Hematopoietic multipotent progenitor cell treated with erythropoietin and hydrocortisone succinate and interleukin-3 and kit ligand, for 4 days (in vitro differentiated cells): ENCODE measurements at places on chromosomes 3 and 15.

DNA sequence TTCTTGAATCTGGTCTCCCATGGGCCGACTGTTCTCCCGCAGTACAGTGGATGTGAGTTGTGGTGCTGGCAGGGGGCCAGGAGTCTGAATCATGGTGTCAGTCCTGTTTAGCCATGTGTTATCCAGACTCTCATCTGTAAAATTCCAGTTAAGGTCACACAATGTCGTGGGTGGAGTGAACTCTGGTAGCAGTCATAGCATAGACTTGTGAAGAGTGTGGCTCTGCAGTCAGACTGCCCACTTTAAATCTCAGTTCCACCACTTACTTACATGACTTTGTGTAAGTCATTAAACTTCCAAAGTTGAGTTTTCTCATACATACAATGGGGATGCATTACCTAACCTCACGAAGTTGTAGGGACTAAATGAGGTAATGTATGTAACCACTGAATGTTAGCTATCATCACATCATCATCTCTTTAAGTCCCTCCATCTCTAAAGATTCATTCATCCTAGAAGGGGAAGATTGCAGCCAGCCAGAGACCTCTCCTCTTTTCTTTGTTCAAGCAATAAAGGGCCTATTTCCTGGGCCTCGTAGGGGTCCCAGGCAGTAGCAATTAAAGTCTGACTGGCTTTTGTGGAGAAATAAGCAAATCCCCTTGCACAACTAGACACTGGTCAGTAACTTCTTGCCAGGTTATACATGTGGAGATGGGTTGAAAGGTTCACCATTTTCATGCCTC, 93.9 kb downstream of the PCCB start:
- DNase-seq: peak; percentile 43

- no peak for DNase-seq
Measured at GRCh38 chr15:93941697-93942096, 289.7 kb upstream of the MCTP2 start.

- peak; percentile 27 for DNase-seq
Measured at GRCh38 chr3:184016169-184016570, 1.5 kb downstream of the ABCC5 start.

DNA sequence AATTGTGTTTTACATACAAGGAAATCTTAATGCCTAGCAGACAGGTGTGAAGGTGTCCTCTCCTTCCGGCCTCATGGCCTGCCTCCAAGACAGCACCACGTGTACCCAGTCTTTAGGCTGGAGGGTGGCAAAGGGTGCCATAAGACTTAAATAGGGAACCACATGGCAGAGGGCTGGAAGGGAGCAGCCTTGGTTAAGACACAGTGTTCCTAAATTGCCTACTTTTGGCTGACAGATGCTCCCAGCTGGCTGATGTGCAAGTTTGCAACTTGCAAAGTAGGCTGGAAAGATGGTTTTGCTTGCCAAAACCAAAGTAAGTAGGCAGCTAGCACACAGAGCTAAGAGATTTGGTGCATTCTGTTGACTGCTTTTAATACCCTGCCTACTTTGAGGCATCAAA, 45.2 kb downstream of the CCNB2 start:
- no peak for DNase-seq

DNA sequence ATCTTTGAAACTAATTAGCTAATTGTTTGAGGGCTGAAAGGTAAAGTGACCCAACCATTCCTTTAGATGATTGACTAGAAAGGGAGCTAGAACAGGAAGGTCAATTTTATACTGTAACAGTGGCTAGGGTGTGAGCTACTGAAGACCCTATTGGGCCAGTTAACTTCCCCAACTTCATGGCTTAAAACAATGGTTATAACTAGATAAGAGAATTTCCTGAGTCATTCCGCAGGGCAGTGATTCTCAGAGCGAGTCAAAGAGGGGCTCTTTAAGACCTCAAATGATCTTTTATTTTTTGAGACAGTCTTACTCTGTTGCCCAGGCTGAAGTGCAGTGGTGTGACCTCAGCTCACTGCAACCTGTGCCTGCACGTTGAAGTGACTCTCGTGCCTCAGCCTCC, 33.7 kb upstream of the TTBK2 start:
- DNase-seq: peak; percentile 57

DNA sequence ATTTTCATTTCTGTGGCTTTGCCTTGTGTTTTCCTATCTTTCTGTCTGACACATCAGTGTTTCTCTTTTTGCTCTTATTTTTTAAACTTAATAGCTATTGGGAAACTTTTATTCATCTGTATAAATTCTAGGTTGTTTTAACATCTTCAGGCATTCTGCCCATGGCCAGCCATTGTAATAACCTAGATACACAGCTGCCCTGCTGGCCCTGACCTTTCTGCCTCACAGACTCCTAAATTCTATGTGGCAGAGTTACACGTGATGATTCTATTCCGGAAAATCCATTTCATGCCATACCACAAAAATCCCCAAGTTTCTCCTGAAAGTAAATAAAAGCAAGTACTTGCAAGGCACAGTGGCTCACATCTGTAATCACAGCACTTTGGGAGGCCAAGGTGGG, 150.1 kb downstream of the UACA start:
- no peak for DNase-seq

- peak; percentile 50 for DNase-seq
Measured at GRCh38 chr15:93987068-93987467, 244.3 kb upstream of the MCTP2 start.

DNA sequence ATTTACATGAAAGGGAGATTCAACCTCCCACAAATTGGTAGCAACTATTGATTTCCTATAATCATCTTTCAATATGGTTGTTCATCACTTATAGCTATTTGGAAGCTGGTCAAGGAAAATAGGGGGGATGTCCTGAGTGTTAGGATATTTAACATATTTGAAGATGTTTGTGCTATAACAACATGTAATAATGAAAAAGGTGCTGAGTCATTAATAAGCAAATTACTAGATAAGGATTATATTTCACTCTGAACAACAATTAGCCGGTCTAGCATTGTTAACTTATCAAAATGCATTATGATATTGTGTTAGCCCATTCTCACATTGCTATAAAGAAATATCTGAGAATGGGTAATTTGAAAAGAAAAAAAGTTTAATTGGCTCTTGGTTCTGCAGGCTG, 225.8 kb upstream of the ARPP21 start:
- no peak for DNase-seq

GRCh38 chr3:122714273-122714672, 33.6 kb downstream of the PARP14 start:
- no peak for DNase-seq

DNA sequence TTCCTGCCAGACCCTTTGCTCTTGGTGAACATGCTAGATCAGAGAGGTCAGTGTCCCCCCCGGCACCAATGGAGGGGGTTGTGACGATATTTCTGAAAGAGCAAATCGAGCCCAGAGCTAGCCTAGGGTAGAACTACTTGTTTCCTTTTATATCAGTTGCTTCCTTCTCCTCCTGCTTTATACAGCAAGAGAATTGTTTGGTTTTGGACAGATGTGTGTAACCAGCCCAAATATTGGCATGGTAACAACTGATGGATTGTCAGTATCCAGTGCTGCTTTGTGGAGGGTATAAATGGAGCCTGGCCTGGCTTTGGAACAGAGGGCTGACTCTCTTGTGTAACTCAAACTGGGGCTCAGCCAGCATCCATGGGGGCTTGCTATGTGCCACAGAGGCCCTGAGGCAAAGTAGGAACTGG, 27.2 kb downstream of the SNX1 start:
- no peak for DNase-seq

- DNase-seq: no peak
Measured at GRCh38 chr3:85560088-85560785, 601.4 kb downstream of the CADM2 start.

DNA sequence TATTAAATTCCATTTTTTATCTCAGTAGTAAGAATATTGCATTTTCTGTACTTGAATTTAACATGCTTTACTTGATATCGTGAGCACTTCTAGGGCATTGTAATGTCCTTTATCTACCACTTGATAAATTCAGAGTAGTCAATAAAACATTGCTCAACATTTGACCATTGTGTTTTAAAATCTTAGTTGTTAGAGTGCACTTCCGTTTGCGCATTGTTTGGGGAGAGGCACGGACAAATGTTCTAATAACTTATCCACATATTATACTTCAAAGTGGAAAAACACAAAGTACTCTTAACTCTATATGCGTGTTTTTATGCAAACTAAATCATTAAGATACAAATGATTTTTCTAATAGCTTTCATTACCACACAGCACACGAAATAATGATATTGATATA, 419 bp downstream of the FAM227B start:
- DNase-seq: peak; percentile 67
